ENCODE measurements at places on chromosomes 16 and 17. TPM values are rescaled to one million over a fixed set of nuclear protein-coding genes. Genes with fewer than 3 reads are reported as not detected.

GRCh38 chr17:81083125-81083765, 48.3 kb downstream of the BAIAP2 start:
- no peak for DNase-seq

DNA sequence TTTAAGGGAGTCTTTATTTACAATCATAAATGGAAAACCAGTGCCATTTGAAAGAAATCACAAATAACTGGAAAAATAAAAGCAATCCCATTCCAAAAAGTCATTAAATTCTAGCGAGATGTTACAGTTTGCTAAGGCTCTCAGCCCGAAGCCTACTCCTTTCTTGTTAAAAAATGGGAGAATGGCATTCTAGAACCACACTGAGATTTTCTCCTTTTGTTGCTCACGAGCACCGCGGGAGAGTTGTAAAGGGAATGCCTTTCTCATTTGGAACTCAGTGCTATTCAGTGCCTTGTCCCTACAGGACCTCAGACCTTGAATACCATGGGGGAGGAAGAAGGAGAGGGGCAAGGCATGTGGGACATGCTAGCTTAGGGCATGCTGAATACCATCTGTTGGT, 36.3 kb downstream of the GDE1 start:
- no peak for DNase-seq

DNA sequence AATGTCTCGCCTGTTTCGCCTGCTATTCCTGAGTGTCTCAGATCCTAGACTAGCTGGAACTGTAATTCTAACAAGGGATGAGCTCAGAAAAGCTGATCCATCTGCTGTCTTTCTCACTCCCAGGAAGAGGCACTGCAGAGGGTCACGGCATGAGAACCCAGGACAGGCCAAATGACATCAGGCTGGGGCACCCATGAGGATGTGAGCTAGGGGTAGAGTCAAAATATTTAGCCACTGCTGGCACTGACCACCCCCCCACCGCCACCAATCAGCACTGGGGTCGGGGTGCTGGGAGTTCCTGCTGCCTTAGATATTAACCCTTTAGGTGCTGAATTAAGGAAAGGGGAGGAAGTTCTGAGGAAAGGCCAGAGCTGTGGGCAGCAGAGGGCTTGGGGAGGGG, 112.4 kb downstream of the IRX3 start:
- DNase-seq = no peak

DNA sequence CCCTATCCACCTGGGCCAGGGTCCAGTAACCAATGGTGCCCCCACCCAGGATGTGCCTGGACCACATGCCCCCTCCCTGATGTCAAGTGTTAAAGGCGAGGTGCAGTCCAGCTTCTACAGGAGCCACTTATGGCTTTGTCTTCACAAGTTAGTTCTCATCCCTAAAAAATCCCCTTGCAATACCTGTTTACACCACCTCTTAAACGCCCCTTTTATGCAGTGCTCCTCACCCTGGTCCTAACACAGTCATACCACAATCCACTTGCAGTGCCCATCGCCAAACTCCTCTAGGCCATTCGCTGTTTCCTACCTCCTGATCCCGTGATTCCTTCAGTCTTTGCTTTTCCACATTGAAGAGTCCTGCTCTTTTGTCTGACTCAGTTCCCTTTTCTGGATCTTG, 7.1 kb downstream of the GLYR1 start:
- no peak for DNase-seq

- no peak for DNase-seq
These were observed 91.7 kb downstream of the TANGO6 start for GRCh38 chr16:68935008-68935407.

DNA sequence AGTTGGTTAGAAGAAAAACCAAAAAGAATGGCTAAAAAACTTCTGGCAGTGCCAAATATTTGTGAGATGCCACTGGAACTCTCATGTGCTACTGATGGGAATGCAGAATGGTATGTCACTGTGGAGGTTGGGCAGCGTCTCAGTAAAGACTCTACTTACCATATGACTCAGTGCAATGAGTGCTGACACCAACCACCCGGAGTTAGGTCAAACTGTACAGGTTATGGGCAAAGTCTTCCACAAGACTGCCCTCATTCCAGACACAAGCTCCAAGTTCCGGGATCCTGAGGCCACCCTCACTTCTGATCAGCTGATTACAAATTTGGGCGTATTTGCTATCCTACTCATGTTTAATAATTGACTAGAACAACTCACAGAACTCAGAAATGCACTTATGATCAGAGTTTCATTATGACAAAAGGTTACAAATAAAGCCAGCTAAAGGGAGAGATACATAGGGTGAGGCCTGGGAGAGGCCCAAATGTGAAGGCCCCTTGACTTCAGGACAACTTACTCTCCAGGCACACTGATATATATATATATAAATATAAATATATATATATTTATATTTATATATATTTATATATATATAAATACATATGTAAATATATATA, 114.9 kb downstream of the TRIM37 start:
- DNase-seq = no peak

- DNase-seq = no peak
These were observed 29.4 kb upstream of the SUPT4H1 start for GRCh38 chr17:58381124-58382035.

GRCh38 chr16:67464565-67464964, 16.4 kb downstream of the ATP6V0D1 start:
- no peak for DNase-seq

- no peak for DNase-seq
These were observed 132.4 kb downstream of the PRKCB start for GRCh38 chr16:23968176-23968575.

Gene PDILT
- total RNA-seq = not detected

Gene CEMP1
- total RNA-seq = not detected

Gene NME3
- total RNA-seq = 35.0 TPM

Gene HSBP1
- 237 TPM for total RNA-seq

Gene GOSR2
- 46.1 TPM for total RNA-seq

Gene KLHL10
- total RNA-seq = not detected

Gene CSH2
- total RNA-seq = not detected

Gene CA5A
- total RNA-seq = not detected

Gene PGS1
- total RNA-seq = 42.7 TPM
